ENCODE measurements at places on chromosomes 6 and 20.
A peak's percentile ranks its signal among the peaks of the same experiment; 100 is the strongest.

DNA sequence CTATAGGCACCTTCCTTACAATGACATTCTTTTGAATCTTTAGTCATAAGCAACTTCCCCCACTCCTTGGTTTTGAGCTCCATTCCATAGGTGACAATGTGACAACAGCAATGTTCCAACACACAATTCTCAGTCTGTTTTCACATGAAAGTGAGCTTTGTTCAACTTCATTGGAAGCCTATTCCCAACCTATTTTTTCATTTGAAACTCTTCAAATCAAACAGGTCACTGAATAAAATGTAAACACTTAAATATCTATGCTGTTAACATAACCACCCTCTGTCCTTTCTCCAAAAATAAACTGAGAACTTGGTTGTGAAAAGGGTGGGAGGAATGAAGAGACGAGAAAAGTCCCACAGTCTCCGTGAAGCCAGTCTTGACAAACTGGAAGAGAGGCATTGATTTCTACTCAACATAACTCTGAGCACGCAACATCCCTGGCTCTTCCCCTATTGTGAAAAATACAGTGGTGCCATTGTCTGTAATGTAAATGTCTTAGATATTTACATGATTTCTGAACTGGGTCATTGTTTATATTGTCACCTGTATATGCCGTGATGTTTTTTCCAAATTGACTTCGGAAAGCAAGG, 343.1 kb downstream of the TFAP2A start:
- no peak for DNase-seq

DNA sequence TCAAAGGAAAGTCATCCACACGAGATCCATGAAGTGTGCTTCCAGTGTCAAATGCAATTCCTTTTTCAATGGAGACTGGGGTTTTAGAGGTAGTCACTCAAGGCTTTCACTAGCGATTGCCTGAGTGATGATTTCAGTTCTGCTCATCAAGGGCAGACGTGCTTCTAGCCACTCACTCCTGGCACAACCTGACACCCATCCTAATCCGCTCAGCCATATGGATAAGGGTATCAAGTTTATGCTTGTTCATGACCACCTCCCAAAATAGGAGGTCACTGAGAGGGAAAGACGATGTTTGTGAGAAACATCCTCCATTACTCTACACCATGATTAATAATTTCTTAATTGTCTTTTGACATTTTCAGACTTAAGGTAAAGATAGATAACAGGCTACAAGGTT, 91.3 kb upstream of the HEY2 start:
- DNase-seq, result no peak

DNA sequence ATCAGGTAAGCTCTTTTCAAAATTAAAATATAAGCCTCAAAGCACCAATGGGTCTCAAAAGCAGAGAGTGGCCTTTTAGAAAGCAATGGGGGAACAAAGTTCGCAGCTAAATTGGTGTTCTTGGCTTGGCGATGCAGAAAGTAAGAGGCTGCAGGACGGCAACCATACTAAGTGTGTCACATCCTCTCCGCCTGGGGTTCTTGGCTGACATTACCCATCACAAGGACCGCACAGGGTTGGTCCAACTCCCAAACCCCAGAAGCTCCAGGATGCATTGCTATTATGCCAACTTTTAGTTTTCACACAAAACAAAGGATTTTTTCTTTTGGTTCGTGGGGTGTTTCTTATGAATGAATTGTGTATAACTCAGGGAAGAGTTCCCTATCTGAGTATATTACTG, 124.8 kb downstream of the PRKN start:
- no peak for DNase-seq

DNA sequence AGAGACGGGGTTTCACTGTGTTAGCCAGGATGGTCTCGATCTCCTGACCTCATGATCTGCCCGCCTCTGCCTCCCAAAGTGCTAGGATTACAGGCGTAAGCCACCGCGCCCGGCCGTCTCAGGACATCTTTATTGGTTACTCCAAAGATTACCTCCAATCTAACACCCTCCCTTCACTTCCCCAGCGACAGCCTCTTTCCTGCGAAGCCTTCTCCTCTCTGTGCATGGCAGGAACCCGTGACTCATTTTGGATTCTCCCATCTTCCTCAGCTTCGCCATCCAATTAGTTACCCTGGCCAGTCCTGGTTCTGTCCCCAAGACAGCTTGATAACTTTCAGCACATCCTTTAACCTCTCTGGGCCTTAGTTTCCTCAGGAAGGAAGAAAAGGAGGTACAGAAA, 51.3 kb upstream of the TOX2 start:
- DNase-seq, result no peak

DNA sequence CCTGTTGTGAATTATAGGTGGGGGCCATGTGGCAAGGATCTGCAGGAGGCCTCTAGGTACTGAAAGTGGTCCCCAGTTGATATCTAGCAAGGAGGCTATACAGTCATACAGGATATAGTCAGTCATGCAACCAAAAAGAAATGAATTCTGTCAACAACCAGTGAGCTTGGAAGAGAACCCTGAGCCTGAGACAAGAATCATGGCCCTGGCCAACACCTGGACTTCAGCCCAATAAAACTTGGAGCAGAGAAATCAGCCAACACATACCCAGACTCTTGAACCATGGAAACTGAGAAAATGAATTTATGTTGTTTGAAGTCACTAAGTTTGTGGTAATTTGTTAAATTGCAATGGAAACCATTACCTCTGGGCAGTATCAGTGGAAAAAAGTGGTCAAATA, 370.2 kb downstream of the KIF16B start:
- no peak for DNase-seq

GRCh38 chr20:944148-944547, 28.0 kb upstream of the ANGPT4 start:
- no peak for DNase-seq

DNA sequence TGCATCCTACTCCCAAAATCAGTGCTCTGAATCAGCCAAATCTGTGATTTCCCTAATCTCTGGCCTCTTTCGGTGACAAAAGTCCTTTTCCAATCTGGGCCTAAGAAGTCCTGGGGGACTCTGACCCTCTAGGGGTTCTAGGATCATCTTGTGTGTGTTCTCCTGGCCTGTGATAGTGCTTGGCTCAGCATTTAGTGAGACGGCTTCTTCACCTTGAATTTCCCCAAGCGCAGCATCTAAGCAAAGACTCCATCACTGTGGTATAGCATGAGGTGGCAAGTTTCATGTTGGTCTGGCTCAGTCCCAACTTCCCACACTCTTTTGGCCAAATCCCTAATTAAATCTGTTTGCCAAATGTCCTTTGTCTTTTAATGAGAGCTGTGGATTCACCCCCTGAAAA, 12.1 kb upstream of the IL17A start:
- DNase-seq, result no peak

GRCh38 chr6:53382421-53382820, 33.7 kb upstream of the ELOVL5 start:
- DNase-seq, result no peak

DNA sequence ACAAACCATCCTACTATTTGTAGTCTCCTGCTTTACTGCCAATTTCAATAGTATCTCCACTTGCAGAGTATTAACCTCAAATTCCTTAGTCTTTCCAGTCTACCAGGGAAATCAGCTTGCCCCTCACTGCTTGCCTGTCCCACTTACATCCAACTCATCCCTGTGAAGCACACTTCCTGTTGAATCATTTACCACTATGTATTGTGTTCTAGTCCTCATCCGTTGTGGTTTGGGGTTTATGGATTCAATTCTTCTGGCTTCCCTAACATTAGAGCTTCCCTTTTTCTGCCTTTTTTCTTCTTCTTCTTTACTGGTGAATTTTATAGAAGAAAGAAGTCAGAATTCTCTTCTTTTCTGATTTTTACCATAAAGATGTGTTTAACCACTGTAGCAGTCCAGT, 5.1 kb upstream of the TXLNB start:
- DNase-seq, result peak; percentile 5

GRCh38 chr20:32446301-32447100, 88.4 kb downstream of the ASXL1 start:
- no peak for DNase-seq

- peak; percentile 23 for DNase-seq
These were observed 647 bp downstream of the AK9 start for GRCh38 chr6:109690373-109690736.

DNA sequence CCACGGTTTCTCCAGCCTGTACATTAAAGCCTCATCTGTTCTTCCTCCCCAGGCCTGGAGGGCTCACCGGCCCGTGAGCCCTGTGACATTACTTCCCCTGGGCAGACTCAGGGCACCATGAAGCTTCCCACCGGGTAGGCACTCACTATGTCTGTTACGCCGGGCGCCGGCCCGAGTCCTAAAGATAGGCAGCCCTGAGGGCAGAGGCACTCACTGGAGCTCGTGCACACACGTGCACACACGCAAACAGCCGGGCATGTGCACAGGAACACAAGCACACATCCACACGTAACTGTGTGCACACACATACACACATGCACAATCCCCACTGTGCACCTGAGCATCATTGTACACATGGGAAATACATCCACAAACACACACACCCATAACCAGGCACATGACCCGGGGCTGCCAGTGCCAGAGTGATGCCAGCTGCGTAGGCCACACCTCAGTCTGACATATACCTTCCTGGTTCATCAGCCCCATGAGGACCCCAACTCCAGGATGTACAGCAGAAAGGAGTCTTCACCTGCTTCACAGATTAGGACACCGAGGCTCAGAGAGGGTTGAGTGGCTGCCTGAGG, 83.7 kb downstream of the YTHDF1 start:
- DNase-seq, result no peak

GRCh38 chr6:652865-653264, 4.0 kb downstream of the HUS1B start:
- DNase-seq, result no peak

GRCh38 chr6:24910961-24911725, 24.6 kb downstream of the RIPOR2 start:
- peak; percentile 11 for DNase-seq

GRCh38 chr6:78670156-78670555, 197.2 kb upstream of the IRAK1BP1 start:
- DNase-seq, result no peak

DNA sequence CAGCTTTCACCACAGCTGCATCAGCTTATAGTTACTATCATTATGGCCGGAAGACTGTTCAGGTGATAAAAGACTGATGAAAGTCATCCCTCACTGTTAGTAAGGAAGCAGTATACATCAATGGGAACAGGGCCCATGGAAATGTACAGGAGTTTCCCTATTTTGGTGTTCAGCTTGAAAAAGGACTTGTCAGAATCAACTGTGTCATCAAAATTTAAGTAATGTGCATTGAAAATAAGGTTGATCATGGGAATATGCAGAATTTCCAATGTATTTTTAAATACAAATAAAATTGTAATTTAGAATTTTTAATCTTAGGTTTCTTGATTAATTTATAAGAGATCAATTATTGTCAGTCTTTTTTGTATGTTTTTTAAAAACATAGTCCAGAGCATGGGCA, 16.8 kb downstream of the LRRN4 start:
- no peak for DNase-seq

GRCh38 chr6:162964488-162965140, 236.8 kb downstream of the PACRG start:
- DNase-seq, result no peak

DNA sequence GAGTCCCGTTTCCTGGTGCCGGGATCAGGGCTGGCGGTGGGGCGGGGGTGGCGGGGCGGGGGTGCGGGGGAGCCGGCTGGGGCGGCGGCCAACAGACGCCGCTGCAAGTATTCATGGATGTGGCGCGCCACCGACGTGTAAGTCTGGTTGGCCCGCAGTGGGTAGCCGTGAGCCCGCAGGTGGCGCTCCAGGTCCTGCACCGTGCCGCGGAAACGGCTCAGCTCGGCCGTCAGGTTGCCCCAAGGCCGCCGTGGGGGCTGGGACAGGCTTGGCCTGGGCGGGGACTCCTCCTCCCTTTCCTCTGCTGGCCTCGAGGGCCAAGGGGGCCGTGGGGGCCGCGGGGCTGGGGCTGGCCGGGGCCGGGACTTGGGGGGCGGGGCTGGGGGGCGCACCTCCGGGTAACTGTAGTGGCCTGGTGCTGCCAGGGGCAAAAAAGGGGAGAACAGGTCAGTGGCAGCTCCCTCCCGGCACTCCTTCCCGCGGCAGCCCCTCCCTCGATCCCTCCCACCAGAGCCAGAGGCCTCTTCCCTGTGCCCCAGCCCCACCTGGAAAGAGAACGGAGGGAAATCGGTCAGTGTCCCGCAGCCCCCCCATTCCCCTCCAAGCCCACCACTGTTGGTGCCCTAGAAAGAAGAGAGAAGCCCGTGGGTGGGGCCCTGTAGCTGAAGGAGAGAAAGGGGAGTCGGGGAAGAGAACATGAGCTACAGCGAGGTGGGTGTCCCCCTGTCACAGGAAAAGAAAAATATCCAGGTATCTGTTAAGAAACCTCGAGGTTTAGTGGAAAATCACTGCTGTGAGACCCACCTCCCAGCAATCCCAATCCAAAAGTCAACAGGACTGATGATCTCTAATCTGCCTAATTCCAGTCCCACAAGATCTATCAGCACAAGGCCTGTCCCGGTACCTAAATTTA, 21.3 kb downstream of the TNXB start:
- peak; percentile 62 for DNase-seq
